ENCODE measurements at places on chromosomes 6 and 20.

DNA sequence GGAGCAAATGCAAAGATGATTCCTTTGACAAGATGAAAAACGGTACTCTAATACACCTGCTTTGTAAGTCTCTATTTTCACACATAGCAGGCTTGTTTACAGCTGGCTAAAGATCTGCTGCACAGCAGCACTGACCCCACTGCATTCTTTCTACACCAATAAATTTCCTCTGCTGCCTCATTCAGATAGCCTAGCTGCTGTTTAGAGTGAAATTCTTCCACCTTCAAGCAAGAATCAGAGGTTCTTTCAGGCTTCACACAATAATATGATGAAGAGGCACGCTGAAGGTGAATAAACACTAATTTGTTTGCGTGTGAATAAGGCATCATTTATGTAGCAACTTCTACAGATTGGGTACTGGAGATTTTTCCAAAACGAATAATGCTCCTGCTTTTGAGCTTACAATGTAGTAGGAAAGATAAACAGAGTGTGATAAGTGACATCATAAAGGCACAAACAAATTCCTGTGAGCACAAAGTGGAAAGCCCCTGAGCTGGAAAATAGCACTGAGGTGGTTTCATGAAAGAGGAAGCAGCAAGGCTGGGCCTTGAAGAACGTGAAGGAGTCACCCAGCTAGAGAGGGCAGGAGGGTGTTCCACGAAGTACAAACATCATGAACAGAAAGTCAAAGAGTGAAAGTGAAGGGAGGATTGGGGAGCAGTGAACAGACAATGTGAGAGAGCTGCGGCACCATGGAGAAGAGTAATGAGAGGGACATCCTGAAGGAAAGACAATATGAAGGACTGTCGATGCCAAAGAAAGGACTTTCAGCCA lies 543.4 kb downstream of the CD83 start:
- DNase-seq: peak; percentile 18

DNA sequence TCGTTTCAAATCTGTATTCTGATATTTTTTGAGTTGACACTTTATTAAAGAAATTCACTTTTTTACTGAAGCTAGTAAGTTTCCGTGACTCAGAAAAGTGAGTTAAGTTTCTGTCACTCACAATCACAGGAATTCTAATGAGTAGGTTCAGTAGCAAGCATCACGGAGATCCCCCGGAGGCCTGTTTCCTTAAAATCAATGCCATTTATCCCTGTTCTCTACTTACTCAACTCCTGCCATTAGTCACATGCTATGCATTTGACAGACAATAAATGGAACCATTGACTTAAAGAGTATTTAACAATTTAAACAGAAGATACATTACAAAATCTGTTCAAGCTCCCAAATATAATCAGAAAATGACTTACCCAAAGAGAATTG lies 9.1 kb downstream of the SLC18B1 start:
- no peak for DNase-seq

GRCh38 chr20:8933381-8933807 lies 135.5 kb upstream of the PLCB4 start:
- DNase-seq: no peak

- peak; percentile 82 for DNase-seq
These were observed 7.6 kb upstream of the RNF114 start for GRCh38 chr20:49928411-49929141.

GRCh38 chr6:124056407-124057334 lies 253.0 kb downstream of the NKAIN2 start:
- no peak for DNase-seq

GRCh38 chr20:18613553-18613952 lies 25.7 kb downstream of the DTD1 start:
- DNase-seq: no peak

GRCh38 chr6:144936764-144937163 lies 651.6 kb downstream of the UTRN start:
- DNase-seq: no peak

- DNase-seq: no peak
These were observed 75.0 kb upstream of the EZR start for GRCh38 chr6:158894193-158894592.

DNA sequence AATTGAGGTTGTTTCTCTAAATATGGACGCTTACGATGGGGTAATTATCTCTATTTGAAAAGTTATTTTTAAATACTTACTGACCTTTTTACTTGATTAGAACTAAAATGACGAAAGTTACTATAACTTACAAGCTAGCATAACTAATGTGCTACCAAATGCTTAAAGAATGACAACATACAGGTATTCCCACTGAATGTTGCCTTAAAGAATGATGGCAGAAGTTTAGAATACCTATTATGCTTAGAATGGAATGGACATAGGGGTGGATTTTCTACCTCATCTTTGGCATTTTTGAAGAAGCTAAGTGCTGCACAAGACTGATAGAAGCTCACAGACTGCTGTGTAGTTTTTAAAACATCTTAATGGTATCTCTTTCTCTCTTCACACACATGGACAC lies 284.8 kb downstream of the THBS2 start:
- no peak for DNase-seq

- DNase-seq: no peak
These were observed 99.3 kb downstream of the RAMACL start for GRCh38 chr6:166487148-166487547.

DNA sequence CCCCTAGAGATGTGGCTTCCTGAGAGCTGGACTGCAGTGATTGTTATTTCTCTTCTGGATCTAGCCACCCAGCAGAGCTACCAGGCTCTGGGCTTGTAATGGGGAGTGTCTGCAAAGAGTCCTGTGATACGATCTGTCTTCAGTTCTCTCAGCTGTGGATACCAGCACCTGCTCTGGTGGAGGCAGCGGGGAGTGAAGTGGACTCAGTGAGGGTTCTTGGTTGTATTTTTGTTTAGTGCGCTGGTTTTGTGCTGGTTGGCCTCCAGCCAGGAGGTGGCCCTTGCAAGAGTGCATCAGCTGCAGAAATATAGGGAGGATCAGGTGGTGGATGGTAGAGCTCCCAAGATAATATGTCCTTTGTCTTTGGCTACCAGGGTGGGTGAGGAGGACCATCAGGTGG lies 33.7 kb downstream of the PAX1 start:
- DNase-seq: no peak

- no peak for DNase-seq
These were observed 21.0 kb upstream of the NKX2-2 start for GRCh38 chr20:21534886-21535285.

DNA sequence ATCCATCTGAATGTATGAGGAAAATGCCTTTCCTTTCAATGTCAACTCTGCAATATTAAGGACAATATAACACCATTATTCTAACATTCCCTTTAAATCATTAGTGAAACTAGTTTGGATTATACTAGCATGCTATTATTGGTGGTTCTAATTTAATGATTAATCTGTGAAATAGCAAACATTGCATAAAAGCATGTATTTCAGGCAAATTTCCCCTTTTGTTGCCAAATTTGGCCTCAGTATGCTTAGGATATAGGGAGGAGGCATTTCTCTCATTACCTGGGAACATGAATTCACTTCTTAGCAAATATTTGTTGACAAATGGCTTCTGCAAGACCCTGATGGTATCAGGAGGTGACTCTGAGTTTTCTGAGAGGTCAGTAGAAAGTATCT lies 1.6 kb downstream of the TPMT start:
- DNase-seq: no peak

DNA sequence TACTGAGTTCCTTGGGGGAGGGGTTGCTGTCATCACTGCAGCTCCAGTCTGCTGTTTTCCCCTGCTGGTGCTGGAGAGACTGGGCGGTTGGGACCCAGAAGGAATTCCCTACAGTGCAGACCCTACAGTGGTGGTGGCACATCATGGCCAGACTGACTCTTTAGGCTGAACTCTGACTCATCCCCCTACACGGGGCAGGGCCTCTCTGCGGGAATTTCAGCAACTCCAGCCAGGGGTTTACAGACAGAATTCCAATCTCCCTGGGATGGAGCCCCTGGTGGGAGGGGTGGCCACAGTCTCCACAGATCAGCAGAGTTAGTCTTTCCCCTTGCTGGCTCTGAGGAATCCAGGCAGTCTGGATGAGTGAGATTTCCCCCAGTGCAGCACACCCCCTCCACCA lies 46.9 kb upstream of the MAPK13 start:
- no peak for DNase-seq

DNA sequence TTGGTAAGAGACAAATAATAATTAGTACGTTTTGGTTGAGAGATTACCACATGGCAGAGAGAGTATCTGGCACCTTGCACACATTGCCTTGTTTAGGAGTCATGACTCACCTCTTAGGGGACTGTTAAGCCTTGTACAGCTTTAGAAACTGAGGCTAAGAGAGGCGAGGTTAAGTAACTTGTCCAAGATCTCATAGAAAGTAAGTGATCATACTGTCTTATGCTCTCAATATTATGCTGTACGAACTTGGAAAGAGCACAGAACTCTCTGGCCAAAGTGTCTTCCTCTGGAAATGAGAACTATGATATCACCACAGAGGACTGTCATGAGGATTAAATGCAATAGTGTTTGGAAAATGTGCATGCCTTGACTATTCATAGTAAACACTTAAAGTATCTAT lies 249.0 kb downstream of the UTRN start:
- no peak for DNase-seq

DNA sequence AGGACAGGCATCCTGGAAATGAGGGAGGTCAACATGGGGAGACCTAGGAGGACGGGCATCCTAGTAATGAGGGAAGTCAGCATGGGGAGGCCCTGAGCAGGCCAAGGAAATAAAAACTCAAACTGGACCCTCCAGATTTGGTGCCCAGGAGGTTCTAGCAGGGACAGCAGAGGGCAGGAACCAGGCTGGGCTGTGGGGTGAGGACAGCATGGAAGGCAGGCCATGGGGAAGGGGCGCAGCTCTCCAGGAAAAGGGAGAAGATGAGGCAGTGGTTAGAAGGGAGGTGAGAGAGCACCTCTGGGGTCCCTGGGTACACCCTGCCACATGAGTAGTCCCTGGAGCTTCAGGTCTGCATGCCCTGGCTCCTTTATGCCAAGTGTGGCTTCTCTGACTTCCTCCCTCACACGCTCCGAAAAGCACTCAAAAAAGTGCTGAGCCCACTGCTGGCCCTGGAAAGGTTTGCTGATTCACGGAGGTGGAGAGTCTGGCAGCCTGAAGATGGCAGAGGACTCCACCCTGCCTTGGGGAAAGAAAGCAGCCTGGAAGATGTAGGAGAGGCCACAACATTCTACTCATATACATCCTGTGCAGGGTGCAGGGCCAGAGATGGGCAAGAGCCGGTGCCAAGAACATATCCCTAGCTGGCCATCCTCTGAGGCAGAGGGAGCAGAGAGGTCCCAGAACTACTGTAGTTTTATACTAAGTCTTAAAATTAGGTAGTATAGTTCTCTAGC lies 154.9 kb downstream of the MRPL14 start:
- DNase-seq: no peak

DNA sequence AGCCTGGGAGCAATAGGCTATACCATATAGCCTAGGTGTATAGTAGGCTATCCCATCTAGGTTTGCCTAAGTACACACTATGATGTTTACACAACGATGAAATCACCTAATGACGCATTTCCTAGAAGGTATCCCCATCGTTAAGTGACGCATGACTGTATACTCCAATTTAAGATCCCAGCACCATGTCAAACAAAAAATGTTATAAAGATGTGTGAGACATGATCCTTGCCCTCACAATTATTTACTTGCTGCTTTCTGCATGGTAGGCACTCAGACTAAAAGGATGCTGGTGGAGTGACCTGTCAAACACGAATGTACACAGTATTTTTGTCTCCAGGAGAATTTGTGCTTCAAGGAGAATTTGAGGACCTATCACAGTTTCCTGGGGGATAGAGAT lies 32.3 kb downstream of the SNAP25 start:
- DNase-seq: no peak

GRCh38 chr20:42690842-42691437 lies 498.8 kb downstream of the PTPRT start:
- no peak for DNase-seq

DNA sequence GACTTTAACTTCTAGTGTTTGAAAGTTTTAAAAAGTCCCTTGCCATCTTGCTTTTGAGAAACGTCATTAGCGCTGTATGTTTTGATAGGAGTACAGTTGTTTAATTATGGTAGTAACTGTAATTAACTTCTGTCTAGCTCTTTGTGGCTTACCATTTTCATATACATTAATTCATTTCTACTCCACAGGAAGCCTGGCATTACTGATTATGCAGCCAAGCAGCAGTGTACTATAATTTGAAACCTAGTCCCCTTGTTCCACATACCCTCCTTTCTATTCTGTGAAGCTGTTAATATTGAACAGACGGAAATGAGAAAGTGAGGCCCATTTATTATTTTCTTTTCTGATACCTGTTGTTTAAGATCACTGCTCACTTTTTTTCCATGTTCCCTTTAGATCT lies 235.4 kb downstream of the CDKAL1 start:
- DNase-seq: no peak

DNA sequence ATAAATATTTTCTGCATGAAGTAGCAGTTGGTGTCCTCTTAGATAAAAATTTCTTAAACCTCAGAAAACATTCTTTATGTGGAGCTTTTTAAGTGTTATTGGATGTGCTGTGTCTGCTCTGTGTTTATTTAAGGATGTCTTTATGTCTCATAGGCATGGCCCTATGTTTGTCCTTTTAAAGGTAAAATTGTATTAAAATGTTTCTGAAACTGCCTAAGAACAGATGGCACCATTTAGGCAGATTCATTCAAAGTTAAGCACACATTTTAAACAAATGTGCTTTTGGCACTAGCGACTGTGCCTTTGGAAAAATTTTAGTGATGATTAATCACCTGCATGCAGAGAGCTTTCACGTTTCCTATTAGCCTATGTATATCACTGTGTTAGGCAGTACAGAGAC lies 125.2 kb downstream of the KIF6 start:
- no peak for DNase-seq

DNA sequence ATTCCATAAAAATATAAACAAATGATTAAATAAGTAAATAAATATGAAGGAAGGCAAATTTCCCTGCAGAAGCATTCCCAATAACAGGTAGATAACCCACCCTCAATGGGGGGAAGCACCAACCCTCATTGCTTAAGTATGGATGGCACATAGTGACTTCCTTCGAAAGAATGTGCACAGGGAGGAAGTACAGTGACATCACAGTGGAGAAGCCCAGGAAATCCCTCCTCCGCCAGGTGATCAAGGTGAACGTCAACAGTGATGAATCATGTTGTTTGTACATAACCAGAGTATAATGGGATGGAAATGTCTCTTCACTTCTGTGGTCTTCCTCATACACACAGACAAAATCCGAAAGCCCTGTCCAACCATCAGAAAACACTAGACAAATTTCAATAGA lies 267.9 kb downstream of the THBS2 start:
- DNase-seq: no peak

DNA sequence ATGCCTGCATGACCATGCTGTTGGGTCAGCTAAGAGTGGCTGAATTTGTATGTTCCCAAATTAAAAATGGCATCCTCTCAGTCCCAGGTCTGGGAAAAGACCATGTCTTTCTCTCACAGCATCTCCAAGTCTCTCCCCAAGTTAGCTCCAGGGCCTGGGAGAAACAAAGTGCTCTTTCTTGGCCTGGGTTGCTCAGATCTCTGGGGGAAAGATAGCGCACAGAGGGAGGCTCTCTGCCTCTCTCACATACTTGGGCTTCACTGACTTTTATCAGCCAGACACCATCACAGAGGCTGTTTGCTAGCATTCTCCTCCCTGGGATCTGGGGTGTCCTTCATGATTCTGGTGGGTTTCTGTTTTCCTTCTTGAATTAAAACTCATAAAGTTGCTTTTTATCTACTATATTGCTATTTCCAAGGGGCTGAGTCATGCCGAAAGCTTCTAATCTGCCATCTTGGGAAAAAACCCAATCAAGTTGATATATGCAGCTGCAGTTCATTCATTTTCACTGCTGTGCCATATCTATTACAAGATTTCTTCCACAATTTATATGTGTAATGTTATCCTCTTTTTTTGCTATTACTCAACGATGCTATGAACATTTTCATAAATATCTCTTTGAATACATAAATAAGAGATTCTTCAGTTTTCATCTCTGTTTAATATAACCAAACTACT lies 190.2 kb downstream of the MOXD1 start:
- no peak for DNase-seq

All from activated naive CD4-positive, alpha-beta T cell treated with Interleukin-2 at 50 U/mL for 16 hours (primary cell).